ENCODE measurements at places on chromosomes 6 and 20. TPM values are rescaled to one million over a fixed set of nuclear protein-coding genes. Genes with fewer than 3 reads are reported as not detected.

Gene FUT9
- not detected for total RNA-seq

Gene HSPA12B
- not detected for total RNA-seq

Gene FRK
- 1.1 TPM for total RNA-seq

Gene CHD6
- 34.2 TPM for total RNA-seq

Gene DYNLT2
- 1.8 TPM for total RNA-seq

Gene SLC22A3
- 18.9 TPM for total RNA-seq

DNA sequence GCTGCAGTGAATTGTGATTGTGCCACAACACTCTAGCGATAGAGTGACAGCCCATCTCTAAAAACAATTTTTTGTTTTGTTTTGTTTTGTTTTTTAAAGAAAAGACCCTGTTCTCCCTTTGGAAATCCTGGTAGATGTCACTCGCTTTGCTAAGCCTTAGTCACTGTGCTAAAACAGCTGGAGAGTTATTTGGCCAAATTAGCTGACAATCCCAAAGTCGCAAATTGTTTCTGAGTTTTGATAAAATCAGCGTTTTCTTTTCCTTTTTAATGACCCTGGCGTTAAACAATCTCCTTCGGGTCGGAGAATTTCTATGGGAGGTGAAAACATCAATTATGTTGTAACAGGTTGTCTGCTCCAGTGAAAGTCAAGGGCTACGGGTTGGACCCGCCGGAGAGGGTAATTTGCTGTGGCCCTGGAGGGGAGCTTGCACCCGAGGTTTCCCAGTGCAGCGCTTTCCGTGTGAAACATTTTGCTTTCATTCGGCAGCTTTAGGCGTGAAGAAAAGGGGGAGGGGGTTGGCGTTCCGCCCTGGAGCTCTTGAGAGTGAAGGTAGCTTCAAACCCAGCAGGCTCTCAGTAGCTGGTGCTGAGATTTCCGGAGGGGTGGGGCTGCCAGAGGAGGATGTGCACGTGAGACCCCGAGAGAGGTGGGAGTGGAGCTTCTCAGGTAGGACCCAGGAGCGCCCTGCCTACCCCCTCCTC, 296.6 kb downstream of the PHACTR1 start:
- H3K27ac ChIP-seq, result no peak overlapping the region
- no peak overlapping the region for H3K4me3 ChIP-seq
- H3K27me3 ChIP-seq, result peaks cover 28% of the 10 kb centered on the region
- DNase-seq, result no peak

GRCh38 chr6:39901670-39902069, 32.6 kb downstream of the MOCS1 start:
- H3K27me3 ChIP-seq, result no peaks in the 10 kb centered on the region
- H3K27ac ChIP-seq, result no peak overlapping the region
- DNase-seq, result no peak

GRCh38 chr20:44182135-44182765, 4.7 kb downstream of the JPH2 start:
- no peak overlapping the region for H3K4me3 ChIP-seq
- H3K27me3 ChIP-seq, result peaks cover 3% of the 10 kb centered on the region
- no peak for DNase-seq
- H3K4me1 ChIP-seq, result peaks cover 5% of the 10 kb centered on the region

- peak; percentile 58 for DNase-seq
- no peak overlapping the region for H3K27ac ChIP-seq
- no peak overlapping the region for H3K4me3 ChIP-seq
- peaks cover 5% of the 10 kb centered on the region for H3K4me1 ChIP-seq
- H3K36me3 ChIP-seq, result no peaks in the 10 kb centered on the region
- H3K27me3 ChIP-seq, result no peaks in the 10 kb centered on the region
Measured at GRCh38 chr6:37068356-37069270, 63.2 kb downstream of the FGD2 start.

GRCh38 chr20:57229490-57229889, 37.0 kb downstream of the BMP7 start:
- H3K27ac ChIP-seq, result no peak overlapping the region
- DNase-seq, result no peak
- no peak overlapping the region for H3K4me3 ChIP-seq
- H3K27me3 ChIP-seq, result no peaks in the 10 kb centered on the region

GRCh38 chr6:158908606-158909005, 89.4 kb upstream of the EZR start:
- no peak overlapping the region for H3K27ac ChIP-seq
- no peak for DNase-seq
- H3K4me3 ChIP-seq, result no peak overlapping the region
- no peaks in the 10 kb centered on the region for H3K4me1 ChIP-seq
- no peaks in the 10 kb centered on the region for H3K27me3 ChIP-seq
- no peaks in the 10 kb centered on the region for H3K36me3 ChIP-seq

DNA sequence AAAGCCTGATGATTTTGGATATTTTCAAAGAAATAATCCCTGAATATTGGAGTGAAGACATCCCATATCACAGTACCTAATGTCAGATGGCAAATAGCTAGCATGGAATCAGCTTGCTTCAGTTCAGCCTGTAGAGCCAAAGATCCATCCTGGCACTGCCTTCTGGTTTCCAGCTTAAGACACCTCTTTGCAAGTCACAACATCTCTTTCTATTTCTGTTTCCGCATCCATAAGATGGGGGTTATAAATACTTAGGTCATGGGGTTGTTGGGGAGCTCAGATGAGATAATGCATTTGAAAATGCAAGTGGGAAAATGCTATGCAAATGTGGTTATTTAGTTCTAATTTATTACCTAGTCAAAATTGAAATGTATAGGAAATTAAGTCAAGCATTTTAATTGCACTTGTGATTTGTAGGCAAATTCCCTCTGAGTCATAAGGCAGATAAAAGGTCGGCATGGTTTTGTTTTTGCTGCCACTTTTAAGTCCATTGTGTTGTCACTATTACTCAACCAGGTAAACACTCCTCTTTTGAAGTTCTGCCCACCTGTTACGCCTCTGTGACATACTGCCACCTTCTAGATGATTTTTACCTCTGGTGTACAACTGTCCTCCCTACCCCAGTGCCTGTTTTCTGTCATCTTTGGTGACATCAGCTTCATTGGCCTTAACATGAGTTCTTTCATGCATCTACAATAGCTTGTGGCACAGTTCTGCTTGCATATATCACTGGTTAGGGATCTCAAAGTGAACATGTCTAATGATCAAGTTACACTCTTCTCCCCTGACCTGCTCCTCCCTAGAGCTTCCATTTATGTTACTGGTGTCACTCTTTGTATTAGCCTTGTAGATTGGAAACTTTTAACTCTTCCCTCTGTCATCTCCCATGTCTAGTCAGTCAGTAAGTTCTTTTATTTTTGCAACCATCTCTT, 96.6 kb downstream of the CDKAL1 start:
- H3K27me3 ChIP-seq, result no peaks in the 10 kb centered on the region
- H3K4me1 ChIP-seq, result peaks cover 6% of the 10 kb centered on the region
- H3K36me3 ChIP-seq, result no peaks in the 10 kb centered on the region
- H3K27ac ChIP-seq, result no peak overlapping the region
- H3K4me3 ChIP-seq, result no peak overlapping the region

DNA sequence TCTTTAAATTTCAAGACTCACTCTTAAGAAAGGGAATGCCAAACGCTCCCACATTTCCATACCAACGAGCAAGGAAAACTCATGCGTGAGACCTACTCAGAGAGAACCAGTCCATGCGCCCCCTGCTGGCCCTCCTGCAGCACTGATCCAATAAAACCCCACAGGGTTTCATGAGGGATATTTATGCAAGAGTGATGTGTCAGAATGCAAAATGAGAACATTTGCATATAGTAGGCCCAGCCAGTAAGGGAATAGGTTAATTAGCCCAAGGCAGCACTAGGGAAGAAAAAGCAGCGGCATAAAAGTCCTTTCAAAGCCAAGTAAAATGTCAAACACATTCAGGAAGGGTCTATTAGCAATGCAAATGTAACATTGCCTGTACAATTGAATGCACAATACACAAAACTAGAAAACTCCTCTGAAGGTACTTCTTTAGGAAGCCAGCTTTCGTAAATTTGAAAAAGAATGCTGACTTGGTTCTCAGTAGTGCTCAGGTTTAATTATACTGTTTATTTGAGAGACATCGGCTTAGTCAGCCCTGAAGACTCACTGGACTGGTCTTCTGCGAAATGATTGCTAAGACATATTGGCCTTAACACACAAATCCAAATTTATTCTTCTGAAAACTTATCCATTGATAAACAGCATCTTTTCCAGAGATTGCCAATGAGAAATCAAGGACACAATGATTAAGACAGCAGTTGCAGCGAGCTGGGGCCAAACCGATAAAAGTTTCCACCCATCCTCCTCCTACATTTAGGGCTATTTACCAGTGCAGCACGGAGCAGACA, 93.2 kb downstream of the GMPR start:
- no peaks in the 10 kb centered on the region for H3K27me3 ChIP-seq
- peaks cover 43% of the 10 kb centered on the region for H3K4me1 ChIP-seq
- H3K4me3 ChIP-seq, result peak overlapping the region; percentile 35
- H3K36me3 ChIP-seq, result peaks cover 6% of the 10 kb centered on the region
- peak; percentile 98 for DNase-seq

DNA sequence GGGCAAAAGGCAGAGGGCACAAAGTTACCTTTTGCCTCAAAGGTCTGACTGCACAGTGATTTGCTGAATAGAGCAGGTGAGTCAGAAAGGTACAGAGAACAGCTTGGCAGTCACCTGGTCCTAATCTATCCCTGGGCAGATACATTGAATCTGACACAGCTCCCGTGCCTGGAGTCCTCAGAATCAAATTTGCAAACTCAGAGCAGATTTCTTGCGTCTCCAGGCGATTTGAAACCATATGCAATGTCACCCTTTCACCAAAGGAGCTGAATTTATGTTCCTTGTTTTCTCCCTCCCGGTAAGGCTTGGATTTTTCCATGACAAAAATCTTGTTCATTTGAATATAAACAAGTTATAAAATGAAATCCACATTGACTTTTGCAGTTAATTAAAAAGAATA, 81.6 kb upstream of the SNAP25 start:
- H3K4me3 ChIP-seq, result no peak overlapping the region
- no peak for DNase-seq
- H3K4me1 ChIP-seq, result no peaks in the 10 kb centered on the region
- no peaks in the 10 kb centered on the region for H3K36me3 ChIP-seq

GRCh38 chr6:118886641-118887040, 7.3 kb upstream of the ASF1A start:
- H3K36me3 ChIP-seq, result no peaks in the 10 kb centered on the region
- no peaks in the 10 kb centered on the region for H3K27me3 ChIP-seq
- H3K4me1 ChIP-seq, result peaks cover 8% of the 10 kb centered on the region
- no peak overlapping the region for H3K27ac ChIP-seq

- peaks cover 37% of the 10 kb centered on the region for H3K4me1 ChIP-seq
- H3K27ac ChIP-seq, result no peak overlapping the region
- H3K27me3 ChIP-seq, result no peaks in the 10 kb centered on the region
- DNase-seq, result no peak
Measured at GRCh38 chr6:80145509-80145908, 39.0 kb downstream of the BCKDHB start.

GRCh38 chr20:13442986-13443385, 195.7 kb downstream of the TASP1 start:
- no peaks in the 10 kb centered on the region for H3K27me3 ChIP-seq
- no peaks in the 10 kb centered on the region for H3K4me1 ChIP-seq
- DNase-seq, result no peak
- H3K36me3 ChIP-seq, result no peaks in the 10 kb centered on the region

- no peaks in the 10 kb centered on the region for H3K4me1 ChIP-seq
- H3K36me3 ChIP-seq, result no peaks in the 10 kb centered on the region
- H3K4me3 ChIP-seq, result no peak overlapping the region
- no peak for DNase-seq
- no peaks in the 10 kb centered on the region for H3K27me3 ChIP-seq
Measured at GRCh38 chr6:11543919-11544518, 6.5 kb downstream of the TMEM170B start.

DNA sequence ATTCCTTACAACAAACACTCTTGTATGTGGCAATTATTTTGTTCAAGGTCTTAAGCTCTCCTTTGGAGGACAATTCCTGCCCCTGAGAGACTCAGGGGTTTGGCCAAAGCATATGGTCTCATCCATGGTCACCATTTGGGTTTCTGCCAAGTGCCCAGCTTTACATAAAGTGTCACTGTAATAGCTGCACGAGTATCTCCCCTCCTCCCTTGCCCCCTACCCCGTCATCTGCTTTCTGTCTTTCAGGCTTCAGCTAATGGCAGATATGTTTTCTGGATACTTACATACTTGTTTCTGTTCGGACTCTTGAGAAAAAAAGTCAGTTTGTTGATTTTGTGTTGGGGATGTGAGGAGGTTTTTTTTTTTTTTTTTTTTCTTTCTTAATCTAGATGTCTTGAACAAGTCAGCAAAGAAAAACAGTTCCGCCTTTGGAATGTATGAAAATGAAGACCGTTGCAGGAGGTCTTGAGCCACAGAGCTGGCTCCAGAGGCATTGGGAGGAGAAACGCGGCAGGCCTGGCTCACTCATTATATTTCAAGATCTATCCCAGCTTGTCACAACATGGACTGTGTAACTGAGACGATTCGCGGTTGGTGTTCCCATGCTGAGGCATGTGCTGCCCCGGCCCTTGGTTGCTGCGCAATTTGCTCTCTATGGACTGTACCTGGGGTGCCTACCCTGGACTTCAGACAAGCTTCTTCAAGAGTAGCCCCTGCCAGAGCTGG, 32.6 kb upstream of the STX16 start:
- H3K36me3 ChIP-seq, result no peaks in the 10 kb centered on the region
- peak; percentile 97 for DNase-seq
- H3K4me3 ChIP-seq, result peak overlapping the region; percentile 23
- peaks cover 31% of the 10 kb centered on the region for H3K4me1 ChIP-seq
- H3K27ac ChIP-seq, result peak overlapping the region; percentile 83

- H3K4me1 ChIP-seq, result no peaks in the 10 kb centered on the region
- H3K27ac ChIP-seq, result no peak overlapping the region
- peak; percentile 29 for DNase-seq
- no peak overlapping the region for H3K4me3 ChIP-seq
Measured at GRCh38 chr6:161590961-161591627, 317.2 kb upstream of the AGPAT4 start.

GRCh38 chr20:2509468-2509781, 710 bp upstream of the ZNF343 start:
- no peaks in the 10 kb centered on the region for H3K36me3 ChIP-seq
- H3K27me3 ChIP-seq, result no peaks in the 10 kb centered on the region
- peak overlapping the region; percentile 97 for H3K4me3 ChIP-seq
- no peak for DNase-seq

- H3K27me3 ChIP-seq, result no peaks in the 10 kb centered on the region
- H3K4me3 ChIP-seq, result no peak overlapping the region
- DNase-seq, result no peak
- H3K36me3 ChIP-seq, result no peaks in the 10 kb centered on the region
- H3K27ac ChIP-seq, result no peak overlapping the region
Measured at GRCh38 chr6:138800377-138801150, 4.7 kb downstream of the ECT2L start.

GRCh38 chr6:125567407-125567806, 182.0 kb upstream of the HEY2 start:
- H3K4me3 ChIP-seq, result no peak overlapping the region
- no peaks in the 10 kb centered on the region for H3K27me3 ChIP-seq
- no peaks in the 10 kb centered on the region for H3K4me1 ChIP-seq
- H3K36me3 ChIP-seq, result no peaks in the 10 kb centered on the region
- DNase-seq, result no peak
- no peak overlapping the region for H3K27ac ChIP-seq

DNA sequence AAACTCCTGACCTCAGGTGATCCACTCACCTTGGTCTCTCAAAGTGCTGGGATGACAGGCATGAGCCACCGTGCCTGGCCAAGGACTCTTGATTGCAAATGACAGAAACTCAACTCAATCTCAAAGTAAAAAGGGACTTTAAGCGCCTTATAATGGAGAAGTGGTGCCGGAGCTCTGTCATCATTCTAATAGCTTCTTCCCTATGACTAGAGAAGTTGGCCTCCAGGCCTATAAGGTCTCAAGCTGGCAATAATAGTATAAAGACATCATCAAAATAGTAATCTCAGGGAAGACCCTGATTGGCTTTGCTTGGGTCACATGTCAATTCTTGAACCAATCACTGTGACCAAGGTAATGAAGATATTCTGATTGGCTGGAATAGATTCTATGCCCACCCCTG, 8.5 kb upstream of the KIAA1755 start:
- no peak for DNase-seq
- no peaks in the 10 kb centered on the region for H3K27me3 ChIP-seq
- peaks cover 34% of the 10 kb centered on the region for H3K4me1 ChIP-seq
- H3K27ac ChIP-seq, result no peak overlapping the region

Measured in osteoblast (primary cell).